Fibroblast of the aortic adventitia (primary cell): ENCODE measurements at places on chromosomes 3 and 15.
A peak's percentile ranks its signal among the peaks of the same experiment; 100 is the strongest.

GRCh38 chr3:10810376-10810775, 5.7 kb upstream of the SLC6A11 start:
- no peak for DNase-seq

- no peak for DNase-seq
These were observed 630 bp upstream of the EFCAB12 start for GRCh38 chr3:129429080-129429451.

DNA sequence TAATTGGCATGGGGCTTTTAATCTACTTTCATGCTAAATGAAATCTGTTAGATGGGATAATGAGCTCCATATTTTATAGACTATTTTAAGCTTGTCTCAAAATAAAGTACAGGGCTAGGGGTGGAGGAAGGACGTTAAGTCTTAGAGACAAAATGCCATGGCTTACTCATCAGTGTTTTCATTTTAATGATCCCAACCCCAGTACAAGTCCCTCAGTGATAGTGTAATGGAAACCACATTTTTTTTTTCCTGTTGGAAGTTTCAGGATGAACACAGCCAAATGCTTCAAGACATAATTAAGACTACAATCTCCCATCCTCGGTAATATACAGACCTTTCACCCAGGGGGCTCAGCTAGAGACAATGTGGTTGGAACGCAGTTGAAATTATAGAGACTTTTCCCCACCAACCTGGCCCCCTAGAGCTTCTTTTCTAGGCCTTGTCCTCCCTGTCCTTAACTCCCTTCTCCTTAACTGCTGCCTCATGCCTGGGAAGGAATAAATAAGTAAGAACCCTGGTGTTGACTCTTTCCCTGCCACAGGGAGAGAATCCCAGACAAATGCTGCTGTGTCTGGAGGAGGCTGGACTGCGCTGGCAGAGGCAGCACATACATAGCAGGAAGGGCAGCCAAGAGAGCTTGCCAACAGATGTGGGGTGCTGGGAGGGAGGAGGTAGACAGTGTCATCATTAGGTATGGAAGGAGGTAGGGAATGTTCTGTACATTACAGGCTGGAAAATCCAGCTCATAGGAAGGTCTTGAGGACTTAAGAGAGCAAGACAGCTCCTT, 115.4 kb upstream of the ROPN1 start:
- DNase-seq, result no peak

- no peak for DNase-seq
These were observed 462.1 kb upstream of the NR2F2 start for GRCh38 chr15:95868450-95868849.

DNA sequence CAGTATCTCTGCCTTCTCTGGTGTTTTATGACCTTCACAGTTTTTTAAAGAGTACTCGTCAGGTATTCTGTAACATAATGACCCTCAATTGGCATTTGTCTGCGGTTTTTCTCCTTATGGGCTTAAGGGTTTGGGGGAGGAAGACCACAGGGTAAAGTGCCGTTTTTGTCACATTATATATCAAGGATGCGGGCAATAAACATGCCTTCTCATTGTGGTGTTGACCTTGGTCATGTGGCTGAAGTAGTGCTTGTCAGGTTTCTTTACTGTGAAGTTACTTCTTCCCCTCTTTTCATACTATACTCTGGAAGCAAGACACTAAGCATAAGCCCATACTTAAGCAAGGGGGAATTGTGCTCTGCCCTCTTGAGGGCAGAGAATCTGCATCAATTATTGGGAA, 16.6 kb downstream of the CAPN3 start:
- DNase-seq, result no peak

DNA sequence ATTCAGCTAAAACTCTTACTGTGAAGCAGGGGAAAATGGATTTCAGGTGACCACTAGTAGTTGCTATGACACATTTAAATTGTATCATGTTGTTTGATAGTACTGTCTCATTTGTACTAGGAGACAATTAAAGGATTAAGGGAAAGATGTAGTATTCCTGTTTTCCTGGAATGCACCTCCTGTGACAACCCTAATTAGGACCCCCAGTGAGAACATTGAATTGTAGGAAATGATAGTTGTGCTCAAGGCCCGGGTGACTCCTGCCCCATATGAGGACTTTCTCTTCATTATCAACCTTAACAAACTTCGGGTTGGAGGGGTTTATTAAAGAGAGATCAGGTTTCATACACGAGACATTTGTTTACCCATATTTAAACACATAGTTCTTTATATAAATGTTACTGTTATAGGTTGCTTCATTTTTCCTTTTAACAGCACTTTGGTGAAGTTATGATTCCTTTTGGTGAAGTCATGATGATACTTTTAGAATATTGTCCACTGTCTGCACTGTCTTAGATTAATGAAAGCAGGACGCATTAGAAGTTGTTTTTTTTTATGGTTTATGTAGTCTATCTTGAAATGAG, 392.6 kb upstream of the NAALADL2 start:
- no peak for DNase-seq

DNA sequence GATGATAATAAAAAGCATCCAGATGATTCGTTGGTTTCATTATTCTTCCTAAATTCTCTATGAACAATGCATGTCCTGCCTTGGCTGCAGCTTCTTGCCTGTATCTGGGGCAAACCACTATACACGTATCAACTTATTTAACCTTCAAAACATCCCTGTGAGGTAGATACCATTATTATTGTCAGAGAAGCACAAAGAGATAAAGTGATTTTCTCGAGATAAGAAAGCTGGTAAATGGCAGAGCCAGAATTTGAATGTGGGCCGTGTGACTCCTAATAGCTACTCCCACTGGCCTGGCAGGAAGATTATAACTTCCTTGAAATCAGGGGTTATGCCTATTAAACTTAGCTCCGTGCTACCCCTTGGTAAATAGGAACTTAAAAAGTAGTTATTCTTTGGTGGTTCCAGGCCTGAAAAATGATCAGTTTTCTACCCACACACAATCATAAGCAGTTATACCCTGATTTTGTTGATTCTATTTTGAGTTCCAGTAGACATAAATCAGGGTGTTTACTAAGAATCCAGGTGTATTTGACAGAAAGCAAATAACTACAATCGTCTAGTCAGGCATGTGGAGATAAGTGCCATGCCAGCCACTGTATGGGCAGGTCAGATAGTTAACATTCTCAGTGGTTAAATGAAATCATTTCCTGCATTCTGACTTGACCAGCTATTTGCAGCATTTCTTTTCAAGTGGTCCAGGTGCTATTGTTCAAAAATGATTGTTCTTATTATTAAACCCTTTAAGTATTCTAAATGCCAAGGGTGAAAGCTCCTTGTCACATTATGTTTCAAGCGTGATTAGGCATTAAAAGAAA, 99.2 kb upstream of the LRRN1 start:
- DNase-seq, result no peak

- DNase-seq, result no peak
These were observed 4.1 kb upstream of the APOD start for GRCh38 chr3:195587824-195588223.

- peak; percentile 76 for DNase-seq
These were observed 46.8 kb downstream of the MYO5A start for GRCh38 chr15:52481915-52482314.

DNA sequence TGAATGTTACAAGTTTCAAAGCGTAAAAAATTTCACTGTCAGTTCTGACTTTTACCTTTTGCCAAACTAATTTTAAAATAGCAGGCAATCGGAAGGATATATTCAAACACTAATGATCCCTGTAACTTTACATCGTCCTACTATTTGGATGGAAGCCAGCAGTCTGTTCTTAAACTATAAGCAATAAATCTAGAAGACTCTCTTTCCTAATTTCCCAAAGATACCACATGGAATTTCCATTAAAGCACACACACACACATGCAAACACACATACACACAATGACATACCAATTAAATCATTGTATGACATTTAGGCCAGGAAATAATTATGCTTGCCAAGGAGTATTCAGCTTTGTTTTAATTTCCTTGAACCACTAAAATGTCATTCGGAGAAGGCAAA, 32.0 kb downstream of the IL17RD start:
- DNase-seq, result no peak

DNA sequence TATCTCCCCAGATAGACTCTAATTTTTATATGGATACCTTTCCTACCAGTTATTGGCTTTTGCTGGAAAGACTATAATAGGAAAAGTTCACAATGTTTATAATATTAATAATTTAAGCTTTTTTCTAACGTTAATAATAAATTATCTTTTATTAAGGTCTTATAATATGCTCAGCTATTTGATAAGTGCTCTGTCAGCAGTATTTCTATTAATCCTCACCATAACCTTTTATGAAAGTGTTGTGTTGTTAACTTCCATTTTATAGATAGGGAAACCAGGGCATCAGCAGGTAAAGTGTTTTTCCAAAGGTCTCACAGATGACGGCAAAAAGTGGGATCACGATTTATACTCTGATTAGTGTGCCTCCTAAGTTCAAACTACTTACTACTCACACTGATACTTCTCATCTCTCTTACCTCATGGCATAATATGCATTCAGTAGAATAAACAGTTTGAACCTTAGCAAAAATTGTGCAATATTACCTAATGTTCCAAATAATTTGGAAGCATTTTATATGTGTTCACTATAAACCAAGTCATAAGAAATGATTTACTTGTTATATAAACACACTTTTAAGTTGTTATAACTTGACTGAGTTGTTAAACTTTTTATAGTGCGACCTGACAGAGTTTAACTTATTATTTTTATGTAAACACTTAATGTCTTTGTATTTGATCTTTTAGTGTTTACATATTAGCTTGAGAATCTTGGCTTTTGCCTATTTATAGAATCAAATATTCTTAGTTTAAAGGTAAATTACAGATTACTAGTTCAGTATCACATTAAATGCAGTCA, 274.9 kb upstream of the DCBLD2 start:
- no peak for DNase-seq

DNA sequence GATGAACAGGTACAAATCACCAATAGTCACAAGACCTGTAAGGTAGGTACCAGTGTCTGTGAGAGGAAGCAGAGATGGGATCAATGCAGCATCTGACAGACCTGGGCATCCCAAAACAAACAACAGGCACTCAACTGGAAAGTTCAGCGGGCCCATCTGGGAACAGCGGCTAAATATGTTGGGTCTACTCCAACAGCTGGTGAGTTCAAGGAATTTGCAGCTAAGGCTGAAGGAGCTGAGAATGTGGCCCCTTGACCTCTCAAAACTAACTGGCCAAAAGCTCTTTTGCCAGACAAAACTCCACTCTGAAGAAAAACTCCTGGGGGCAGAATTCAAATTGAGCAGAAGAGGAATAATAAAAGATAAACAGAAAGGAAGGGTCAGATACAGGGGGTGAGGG, 24.4 kb downstream of the AVEN start:
- no peak for DNase-seq

DNA sequence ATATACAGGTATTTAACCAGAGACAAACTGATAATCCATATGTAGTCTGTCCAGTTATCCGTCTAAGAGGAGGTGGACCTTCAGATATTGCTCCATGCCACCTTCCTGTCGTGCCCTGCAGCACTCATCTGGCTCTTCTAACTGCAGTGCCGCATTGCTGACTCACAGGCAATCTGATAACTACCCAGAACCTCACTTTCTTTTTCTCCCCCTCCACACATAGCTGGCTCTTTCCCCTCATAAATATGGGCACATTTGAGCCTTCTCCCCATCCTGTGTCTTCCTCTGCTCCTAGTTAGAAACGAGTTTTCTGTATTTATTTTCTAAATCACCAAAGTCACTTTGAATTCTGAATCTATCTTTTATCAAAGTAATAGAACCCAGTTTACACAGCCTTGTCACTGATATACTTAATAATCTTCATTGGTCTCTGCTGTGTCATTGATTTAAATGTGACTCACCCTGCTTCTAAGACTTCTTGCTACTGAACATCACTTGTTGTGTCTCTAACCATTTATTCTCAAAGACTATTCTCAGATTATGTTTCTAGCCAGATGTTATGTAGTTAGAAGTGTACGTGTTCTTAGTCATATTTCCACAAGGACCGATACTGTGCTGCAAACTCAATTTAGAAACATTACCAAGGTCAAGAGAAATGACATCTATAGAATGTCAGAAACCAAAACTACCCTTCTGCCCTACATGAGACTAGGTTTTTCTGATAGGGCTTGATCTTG, 17.4 kb upstream of the KCNMB2 start:
- DNase-seq, result no peak

- no peak for DNase-seq
These were observed 426.1 kb upstream of the THBS1 start for GRCh38 chr15:39154776-39155175.

GRCh38 chr15:80587816-80588456, 107.2 kb upstream of the ABHD17C start:
- DNase-seq, result peak; percentile 58

- no peak for DNase-seq
These were observed 404.2 kb upstream of the CDIN1 start for GRCh38 chr15:36175186-36175740.

- DNase-seq, result peak; percentile 43
These were observed 216.8 kb upstream of the CD96 start for GRCh38 chr3:111325160-111325718.

DNA sequence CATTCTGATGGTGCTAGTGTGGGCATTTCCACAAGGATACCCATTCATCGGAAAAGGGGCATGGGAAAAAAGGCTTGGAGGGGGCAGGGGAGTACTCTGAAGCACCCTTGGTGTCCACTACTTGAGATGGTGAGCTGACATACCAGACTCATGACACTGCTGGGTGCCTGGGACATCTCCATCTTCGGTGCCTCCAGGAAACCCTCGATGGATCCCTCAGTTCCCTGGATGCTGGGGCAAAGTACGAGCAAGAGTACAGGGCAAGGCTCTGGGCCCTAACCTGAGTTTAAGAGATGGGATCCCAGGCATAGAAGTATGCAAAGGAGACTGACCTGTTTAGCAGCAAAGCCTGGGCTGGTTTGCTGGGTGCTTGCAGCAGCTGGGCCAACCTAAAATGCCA, 5.2 kb upstream of the IP6K1 start:
- no peak for DNase-seq

DNA sequence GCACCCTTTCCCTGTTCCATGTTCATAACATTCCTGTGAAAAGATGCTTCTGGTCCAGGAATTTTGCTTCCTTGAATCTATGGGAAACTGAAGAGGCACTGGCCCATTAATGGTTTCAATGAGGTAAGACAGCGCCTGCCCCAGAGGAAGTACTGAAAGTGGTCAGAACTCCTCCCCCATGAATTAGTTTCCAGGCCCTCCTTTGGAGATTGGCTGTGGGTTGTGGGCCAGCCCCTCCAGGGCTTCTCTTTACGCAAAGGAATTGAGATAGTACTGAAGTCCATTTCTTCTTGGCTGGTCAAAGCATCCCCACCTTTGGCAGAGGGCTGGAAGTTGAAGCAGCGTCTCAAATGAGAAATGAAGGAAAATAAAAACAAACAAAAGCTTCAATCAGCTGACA, 175.5 kb downstream of the POLR2M start:
- DNase-seq, result no peak

- DNase-seq, result no peak
These were observed 96.2 kb upstream of the TRPM1 start for GRCh38 chr15:31197497-31198414.

- DNase-seq, result no peak
These were observed 38.4 kb upstream of the MBNL1 start for GRCh38 chr3:152230370-152230769.

- peak; percentile 6 for DNase-seq
These were observed 8.6 kb downstream of the SNRK start for GRCh38 chr3:43294975-43295374.

GRCh38 chr3:57135964-57136719, 29.0 kb downstream of the IL17RD start:
- DNase-seq, result no peak
